Kidney epithelial cell (primary cell): ENCODE measurements at places on chromosomes 6 and 20.

DNA sequence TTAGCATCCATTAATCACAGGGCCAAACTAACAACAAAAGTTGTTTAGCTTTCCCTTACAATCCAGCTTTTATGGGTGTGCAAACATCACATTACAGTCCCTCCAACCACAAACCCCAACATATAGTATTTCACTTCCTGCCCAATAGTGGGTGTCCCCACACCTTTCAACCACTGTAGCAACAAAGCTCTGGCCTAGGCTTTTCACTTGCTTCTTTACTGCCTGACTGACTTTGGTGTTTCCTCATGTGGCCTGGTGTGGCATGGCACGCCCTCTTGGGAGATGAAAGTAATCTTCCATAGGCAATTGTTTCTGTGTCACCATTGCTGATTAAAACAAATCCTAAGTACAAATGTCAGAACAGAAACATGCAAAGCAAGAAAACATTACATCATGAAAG, 46.3 kb downstream of the MCM8 start:
- no peak for DNase-seq

DNA sequence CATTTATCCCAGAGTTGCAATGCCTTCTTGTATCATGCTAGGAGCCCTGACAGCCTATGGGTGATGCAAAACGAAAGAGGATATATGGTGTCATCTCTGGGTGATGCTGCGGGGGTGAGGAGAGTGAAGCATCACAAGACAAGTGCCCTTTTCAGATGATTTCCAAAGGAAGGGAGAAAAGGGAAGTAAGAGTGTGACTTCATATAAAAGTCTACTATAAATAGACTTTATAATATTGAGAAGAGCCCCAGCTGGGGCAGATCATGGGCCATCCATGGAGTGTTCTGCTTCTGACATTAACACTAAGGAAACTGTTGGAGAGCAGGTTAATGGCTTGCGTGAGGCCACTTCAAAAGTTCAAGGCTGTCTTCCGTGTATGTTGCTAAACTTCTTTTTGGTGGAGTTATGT, 4.4 kb downstream of the CD83 start:
- no peak for DNase-seq

- peak; percentile 44 for DNase-seq
Measured at GRCh38 chr6:39804466-39805065, 12.4 kb downstream of the DAAM2 start.

GRCh38 chr6:11685481-11686093, 93.0 kb downstream of the ADTRP start:
- peak; percentile 87 for DNase-seq

GRCh38 chr20:25402583-25402982, 4.9 kb upstream of the GINS1 start:
- DNase-seq = no peak

DNA sequence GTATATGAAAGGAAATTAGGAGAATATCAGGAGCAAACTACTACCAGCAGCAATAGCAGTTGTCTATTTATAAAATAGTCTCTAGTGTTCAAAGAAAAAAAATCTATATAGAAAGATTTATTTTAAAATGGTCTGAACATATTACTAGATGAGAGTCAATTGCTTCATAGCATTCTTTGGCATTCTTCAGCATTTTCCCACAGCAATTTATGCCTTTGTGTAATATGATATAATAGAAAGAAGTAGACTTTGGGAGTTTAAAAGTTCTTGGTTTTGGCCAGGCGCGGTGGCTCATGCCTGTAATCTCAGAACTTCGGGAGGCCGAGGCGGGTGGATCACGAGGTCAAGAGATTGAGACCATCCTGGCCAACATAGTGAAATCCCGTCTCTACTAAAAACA, 157.0 kb upstream of the PLN start:
- no peak for DNase-seq

DNA sequence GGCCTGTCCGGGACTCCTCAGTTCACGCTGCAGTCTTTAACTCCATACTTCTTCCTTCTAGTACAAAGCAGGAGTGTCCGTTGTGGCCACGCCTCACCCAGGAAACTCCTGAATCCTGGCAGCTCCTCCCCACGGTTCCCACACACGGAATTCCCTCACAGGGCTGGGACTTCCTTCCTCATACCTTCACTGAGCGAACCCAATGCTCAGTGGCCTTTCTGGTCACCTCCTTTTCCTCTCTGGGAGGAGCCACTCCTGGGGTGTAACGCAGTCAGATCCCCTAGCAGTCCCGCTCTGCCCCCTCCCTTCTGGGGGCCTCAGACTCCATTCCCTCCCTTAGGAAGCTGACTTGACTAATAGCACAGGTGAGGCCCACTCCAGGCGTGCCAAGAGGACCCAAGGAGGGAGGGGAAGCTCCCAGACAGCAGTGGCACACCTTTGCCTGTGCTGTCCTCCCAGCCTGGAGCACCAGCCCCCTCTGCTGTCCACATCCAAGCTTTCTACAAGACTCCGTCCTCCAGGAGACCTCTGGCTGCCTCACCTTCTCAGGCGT, at the start of gene SLC52A3:
Gene SLC52A3 (minus strand): TSS at position 75 of the 553 bp plus-strand sequence. CDS start 2,726 bp downstream, outside the sequence.
- peak; percentile 16 for DNase-seq

DNA sequence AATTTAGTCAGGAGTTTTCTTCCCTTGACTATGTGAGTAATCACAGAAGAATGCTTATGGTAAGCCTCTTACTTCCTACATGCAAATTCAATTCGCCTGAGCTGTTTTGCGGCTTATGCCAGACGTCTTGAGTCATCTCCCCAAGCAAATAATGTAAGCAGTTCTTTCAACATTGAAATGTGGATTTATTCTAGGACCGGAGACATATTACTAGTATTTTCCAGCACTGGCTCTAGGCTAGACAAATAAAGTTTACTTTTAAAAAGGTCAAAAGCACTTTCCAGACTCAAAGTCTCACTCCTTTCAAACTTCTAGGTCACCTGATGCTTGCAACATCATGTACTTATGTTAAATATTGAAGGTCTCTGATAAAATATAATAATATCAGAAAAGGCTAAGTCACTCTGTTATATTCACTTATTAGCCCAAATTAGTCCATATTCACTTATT, 38.1 kb upstream of the NOX3 start:
- peak; percentile 100 for DNase-seq

GRCh38 chr6:166097914-166098522, 69.6 kb downstream of the TBXT start:
- no peak for DNase-seq

DNA sequence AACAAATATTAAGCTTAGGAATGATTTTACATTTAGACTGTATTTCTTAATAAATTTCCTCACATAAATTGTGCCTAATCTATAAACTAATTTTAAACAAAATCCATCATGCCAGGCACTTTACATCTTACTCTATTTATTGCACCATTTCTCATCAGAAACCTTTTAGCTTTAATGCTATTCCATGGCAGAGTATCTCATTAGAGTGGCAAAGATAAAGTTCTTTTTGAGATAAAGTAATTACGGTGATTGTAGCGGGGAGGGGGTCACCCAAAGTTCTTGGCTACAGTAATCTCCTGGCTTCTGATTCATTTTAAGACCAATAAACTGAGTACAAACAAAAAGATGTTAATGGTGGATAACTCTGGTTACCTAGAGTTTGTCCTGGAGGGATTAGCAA, 532.1 kb downstream of the PRKN start:
- no peak for DNase-seq

GRCh38 chr20:33744181-33744580, 12.4 kb downstream of the ZNF341 start:
- no peak for DNase-seq

GRCh38 chr20:35823147-35823546, 51.3 kb downstream of the PHF20 start:
- no peak for DNase-seq

DNA sequence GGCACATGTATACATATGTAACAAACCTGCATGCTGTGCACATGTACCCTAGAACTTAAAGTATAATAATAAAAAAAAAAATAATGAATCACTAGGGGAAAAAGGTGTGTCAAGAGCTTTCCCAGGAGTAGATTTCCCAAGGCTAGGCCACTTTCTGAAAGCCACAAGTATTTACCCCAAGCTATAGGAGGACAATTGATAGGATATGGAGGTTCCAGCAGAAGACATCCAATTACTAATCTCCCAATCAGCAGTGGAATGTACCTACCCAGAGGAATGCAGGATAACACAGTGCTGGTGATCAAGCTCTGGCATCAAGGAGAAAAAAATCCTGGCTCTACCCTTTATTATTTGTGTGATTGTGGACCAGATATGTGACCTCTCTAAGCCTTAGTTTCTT, 562.7 kb downstream of the RFPL4B start:
- no peak for DNase-seq

DNA sequence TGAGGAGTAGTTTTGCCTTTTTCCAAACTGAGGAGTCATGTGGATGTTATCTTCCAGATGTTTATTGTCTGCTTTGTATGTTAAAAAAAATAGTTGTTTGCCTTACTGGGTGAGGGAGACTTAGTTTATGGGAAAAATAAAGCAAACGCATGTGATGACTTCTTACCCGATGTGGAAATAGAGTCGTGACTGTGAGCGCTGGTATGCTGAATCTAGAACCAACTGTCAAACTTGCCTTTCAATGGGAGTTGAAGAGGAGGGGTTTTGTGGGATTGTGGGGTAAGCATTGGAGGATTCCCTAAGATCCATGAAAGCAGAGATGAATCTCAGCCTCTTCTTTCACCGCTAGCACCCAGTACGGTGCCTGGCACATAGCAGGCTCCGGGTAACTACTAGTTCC, 5.3 kb downstream of the DCBLD1 start:
- DNase-seq = no peak

DNA sequence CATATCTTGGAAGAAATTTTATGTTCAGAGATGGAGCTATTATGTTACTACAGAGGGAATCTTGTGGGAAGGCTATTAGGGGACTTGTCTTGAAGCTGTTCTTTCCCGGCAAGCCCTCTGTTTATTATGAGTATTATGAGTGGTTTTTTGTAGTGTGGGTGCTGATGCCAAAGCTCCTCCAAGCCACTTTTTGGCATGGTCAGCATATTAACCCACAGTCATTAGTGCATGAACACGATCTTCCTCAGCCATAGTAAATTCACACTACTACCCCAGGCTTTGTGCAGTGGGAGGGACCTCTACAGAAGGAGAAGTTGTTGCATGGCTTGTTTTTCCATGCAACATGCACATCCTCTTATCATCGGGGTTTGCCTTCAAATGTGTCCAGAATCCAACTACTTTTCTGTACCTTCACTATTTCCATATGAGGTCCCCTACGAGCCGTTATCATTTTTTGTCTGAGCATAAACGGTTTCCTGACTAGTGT, 6.5 kb upstream of the BMP6 start:
- no peak for DNase-seq

GRCh38 chr6:133254552-133255228, 13.5 kb downstream of the EYA4 start:
- no peak for DNase-seq

DNA sequence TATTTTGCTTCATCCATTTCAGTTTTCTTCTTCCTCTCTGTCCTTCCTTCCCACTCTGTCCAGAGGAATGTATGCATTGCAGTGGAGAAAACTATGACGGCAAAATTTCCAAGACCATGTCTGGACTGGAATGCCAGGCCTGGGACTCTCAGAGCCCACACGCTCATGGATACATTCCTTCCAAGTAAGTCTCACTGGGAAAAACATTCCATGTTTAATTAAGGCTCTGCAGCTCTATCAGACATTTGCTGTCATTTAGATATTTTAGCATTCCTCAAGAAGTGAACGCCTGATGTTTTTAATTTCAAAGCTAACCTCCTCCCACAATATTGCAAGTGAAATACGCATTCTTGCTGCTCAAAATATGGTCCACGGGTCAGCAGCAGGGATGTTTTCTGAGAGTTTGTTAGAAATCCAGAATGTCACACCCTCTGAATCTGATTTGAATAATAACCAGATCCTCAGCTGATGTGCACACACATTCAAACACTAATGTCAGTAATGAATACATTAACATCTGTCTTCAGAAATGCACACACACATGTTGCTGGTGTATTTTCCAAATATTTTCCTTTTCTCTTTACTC, 12.8 kb downstream of the PLG start:
- no peak for DNase-seq

DNA sequence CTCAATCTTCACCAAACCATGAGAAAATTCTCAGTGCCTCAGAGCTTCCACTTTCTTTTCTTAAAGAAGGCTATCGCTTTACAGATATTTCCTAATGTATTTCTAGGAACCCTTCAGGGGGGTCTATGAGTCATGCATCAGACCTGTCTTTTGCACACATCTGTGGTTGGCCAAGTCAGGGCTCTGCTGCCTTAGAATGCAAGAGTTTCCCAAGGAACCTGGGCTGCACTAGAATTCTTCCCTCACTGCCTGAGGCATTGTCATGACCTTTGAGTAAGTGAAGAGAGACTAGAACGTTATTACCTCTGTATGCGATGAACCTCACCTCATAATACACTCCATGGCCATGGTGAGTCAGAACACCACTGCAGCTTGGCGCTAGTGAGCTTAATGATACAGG, 365.0 kb upstream of the ID4 start:
- peak; percentile 97 for DNase-seq

DNA sequence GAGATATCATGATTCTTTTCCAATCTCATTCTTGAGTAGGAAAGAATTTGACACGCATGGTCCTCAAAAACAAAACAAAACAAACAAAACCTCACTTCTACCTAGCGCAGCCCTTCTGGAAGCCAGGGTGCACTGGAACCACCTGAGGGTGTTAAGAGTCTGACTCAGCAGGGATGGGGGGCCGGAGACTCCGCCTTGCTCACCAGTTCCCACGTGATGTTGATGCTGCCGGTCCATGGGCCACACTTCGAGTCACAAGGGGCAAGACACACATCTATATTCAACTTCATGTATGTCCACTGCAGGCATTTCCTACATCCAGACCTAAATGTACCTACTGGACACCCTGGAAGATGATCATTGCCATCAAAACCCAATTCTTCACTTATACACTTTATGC, 30.4 kb downstream of the BFSP1 start:
- DNase-seq = no peak

DNA sequence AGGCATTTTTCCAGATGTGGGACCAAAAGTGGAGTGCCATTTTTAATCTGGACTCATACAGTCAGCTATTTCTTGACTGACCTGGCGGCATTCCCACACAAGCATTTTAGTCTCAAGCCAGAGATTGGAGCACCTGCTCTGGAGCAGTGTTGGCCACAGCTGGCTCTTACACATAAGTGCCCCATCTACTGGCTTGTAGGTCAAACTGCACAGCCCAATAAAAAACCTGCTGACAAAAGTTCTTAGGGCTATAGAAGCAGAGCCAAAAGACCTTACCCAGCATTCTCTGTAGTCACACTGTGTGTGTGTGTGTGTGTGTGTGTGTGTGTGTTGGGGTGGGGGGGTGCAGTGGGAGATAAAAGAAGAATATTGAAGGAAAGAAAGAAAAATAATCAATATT, 38.6 kb upstream of the SENP6 start:
- DNase-seq = no peak
